ENCODE measurements at places on chromosomes 3 and 15.

DNA sequence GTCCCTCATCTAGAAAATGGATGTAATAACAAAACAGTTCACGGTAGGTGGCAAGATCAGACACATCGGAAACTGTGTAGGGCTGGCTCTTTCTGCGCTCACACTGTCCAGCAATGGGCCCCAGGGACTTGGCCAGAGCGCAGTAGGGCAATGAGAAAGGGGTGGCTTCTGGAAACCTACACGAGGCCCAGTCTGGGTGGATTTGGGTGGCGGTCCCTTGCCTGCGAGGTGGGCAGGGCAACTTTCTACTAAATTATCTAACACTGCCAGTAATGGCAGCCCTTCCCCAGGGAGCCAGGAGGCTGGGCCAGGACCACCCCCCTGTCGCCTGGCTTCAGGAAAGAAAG lies 2.1 kb upstream of the TNK2 start:
- no peak for DNase-seq

DNA sequence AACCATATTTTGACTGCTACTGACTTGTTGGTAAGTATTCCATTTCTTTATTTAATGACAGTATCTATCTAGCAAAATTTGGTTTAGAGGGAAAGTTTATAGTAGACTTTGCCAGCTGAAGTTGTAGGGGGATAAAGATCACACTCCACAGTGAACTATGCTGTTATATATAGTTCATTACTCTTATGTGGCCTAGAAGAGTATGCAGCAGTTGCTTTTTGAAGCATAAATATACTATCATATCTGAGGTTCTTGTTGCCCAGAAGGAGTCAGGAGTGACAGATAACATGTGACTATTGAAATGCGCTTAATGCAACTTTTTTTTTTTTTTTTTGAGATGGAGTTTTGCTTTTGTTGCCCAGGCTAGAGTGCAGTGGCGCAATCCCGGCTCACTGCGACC lies 25.6 kb upstream of the MCF2L2 start:
- DNase-seq = no peak

GRCh38 chr15:92033723-92034122 lies 180.2 kb downstream of the SLCO3A1 start:
- no peak for DNase-seq

- DNase-seq = no peak
Measured at GRCh38 chr3:90007778-90008499, 900.5 kb downstream of the EPHA3 start.

DNA sequence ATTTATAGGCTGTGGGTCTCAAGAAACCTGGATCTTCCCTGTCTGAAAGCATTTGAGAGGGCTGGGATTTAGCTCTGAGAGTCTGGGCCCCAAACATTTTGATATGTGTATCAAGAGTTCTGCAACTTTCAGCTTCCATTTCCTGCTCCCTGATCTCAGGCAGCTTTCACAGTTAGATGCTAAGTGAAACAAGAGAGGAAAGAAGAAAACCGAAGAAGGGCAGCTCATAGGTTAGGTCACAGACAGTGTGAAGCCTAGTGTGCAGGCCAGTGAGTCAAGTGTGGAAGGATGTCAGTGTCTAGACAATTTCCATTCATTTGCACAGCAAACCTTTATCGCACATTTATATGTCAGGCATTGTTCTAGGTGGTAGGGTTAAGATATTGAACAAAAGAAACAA lies 173.6 kb upstream of the PROK2 start:
- no peak for DNase-seq

GRCh38 chr15:60371175-60372051 lies 26.4 kb downstream of the ANXA2 start:
- no peak for DNase-seq

DNA sequence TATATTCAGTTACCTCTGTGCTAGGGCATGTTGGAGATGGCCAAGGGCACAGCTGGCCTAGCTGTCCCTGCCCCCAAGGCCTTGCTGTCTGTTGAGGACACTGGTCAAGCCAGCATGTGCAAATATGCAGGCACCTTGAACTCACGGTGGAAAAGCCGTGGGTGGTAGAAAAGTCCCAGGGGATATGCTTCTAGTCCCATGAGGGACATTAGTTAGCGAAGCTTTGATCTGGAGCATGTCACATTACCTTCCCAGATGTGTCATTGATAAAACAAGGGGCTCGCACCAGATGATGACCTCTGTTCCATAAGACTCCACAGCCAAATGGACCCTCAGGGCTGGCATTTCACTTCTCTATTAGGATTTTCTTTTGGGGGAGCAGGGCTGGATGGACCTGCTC lies 14.2 kb upstream of the TMEM158 start:
- DNase-seq = no peak

Measured in CD4-positive, alpha-beta T cell treated with Interferon alpha-2 for 1 hour (primary cell).